ENCODE measurements at places on chromosomes 2 and 18. TPM values are rescaled to one million over a fixed set of nuclear protein-coding genes. Genes with fewer than 3 reads are reported as not detected.

The FOXD4L1 gene
- total RNA-seq, result not detected

The ST8SIA3 gene
- not detected for total RNA-seq

The CCDC85A gene
- total RNA-seq, result 0.29 TPM

The CPO gene
- not detected for total RNA-seq

The NT5DC4 gene
- not detected for total RNA-seq

The FAM117B gene
- 6.7 TPM for total RNA-seq

The TUBA4B gene
- total RNA-seq, result not detected

The SF3B6 gene
- 208 TPM for total RNA-seq

The GCKR gene
- 0.88 TPM for total RNA-seq

The LRRC30 gene
- total RNA-seq, result not detected

The CNTNAP5 gene
- not detected for total RNA-seq

The LYG2 gene
- not detected for total RNA-seq

The SMCHD1 gene
- total RNA-seq, result 28.0 TPM

The GREB1 gene
- 4.8 TPM for total RNA-seq

The CACNB4 gene
- 1.3 TPM for total RNA-seq

The ABCG8 gene
- not detected for total RNA-seq

The FSHR gene
- not detected for total RNA-seq

Data from kidney epithelial cell (primary cell).